ENCODE measurements at places on chromosomes 16 and 17. TPM values are rescaled to one million over a fixed set of nuclear protein-coding genes. Genes with fewer than 3 reads are reported as not detected.

The GLOD4 gene
- 120 TPM for total RNA-seq

- DNase-seq: no peak
Observed at GRCh38 chr16:21994856-21995465, 6.0 kb downstream of the PDZD9 start.

The MEFV gene
- not detected for total RNA-seq

- no peak for DNase-seq
Observed at GRCh38 chr17:64318068-64318467, 55.0 kb upstream of the TEX2 start.

DNA sequence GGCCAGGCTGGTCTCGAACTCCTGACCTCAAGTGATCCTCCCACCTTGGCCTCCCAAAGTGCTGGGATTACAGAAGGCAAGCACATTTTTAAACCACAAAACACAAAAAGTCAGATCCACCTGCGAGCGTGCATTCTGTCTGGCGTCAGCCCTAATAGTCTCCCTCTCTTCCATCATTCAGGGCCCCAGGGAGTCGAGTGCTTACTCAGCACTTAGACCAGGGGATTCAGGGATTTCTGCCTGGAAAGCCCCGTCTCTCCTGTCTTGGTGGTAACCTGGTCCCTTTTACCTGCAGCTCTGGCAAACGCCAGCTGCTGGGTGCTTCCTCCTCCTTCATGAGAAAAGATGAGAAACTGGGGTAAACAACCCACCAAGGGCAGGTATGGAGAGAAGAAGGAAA lies 443.1 kb downstream of the SOX9 start:
- DNase-seq: no peak

DNA sequence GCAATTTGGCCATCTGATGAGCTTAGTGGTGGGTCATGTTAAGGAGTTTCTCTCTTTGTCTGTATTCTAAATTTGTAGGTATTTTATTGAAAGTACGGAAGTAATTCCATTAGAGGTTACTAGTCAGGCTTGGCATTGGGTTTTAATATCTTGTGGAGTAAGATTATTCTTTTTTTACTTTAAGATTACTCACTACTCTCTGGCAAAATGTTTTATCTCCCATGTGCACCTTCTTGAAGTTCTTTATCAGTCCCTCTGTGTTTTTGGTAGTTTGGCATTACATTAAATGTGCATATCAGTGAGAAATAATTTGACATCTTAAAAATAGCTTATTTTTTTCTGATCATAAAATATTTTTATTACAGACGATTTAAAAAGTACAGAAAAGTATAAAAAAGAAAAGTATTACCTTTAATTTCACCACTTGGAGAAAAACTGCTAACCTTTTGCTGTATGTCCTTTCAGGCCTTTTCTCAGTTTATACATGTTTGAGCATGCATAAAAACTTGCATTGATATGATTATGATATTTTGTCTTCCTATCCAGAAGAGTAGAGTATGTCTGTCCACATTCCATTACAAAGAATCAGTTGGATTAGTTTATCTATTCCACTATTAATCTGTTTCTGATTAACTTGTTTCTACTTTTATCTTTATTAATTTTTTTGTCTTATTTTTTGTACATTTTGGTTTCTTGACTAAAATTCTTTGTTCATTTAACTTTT lies 198.3 kb downstream of the SPECC1 start:
- no peak for DNase-seq

GRCh38 chr16:2587891-2588565 lies 50.2 kb downstream of the PDPK1 start:
- DNase-seq: no peak

The RUNDC3A gene
- 2.1 TPM for total RNA-seq

The TNS4 gene
- total RNA-seq: not detected

The KRT33B gene
- not detected for total RNA-seq

DNA sequence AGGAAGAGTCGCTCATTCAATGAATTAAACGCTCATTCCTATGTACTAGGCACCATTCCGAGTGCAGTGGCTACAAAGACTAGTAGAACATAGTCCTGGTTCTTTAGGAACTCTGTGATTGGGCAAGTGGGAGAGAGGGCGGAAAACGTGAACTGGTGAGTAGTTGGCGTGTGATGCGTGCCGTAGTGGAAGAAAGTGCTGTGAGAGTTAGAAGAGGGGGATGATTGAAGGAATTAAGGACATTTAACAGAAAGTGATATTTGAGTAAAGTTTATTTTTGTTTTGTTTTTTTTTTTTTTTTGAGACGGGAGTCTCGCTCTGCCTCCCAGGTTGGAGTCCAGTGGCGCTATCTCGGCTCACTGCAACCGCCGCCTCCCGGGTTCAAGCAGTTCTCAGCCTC lies 7.9 kb upstream of the SLFN14 start:
- DNase-seq: peak; percentile 61

GRCh38 chr17:12789481-12790248 lies at the start of gene ARHGAP44:
Gene ARHGAP44, plus strand, starts transcription at chr17:12789498. Its CDS starts 341 bp downstream, at chr17:12789839.
- DNase-seq: peak; percentile 85

The DPEP3 gene
- total RNA-seq: not detected

GRCh38 chr17:57501016-57501415 lies 244.1 kb downstream of the CCDC182 start:
- no peak for DNase-seq

The ITGB3 gene
- 1.4 TPM for total RNA-seq

- DNase-seq: no peak
Observed at GRCh38 chr17:19363460-19364035, 1.0 kb upstream of the B9D1 start.

The WFIKKN2 gene
- total RNA-seq: 0.50 TPM

DNA sequence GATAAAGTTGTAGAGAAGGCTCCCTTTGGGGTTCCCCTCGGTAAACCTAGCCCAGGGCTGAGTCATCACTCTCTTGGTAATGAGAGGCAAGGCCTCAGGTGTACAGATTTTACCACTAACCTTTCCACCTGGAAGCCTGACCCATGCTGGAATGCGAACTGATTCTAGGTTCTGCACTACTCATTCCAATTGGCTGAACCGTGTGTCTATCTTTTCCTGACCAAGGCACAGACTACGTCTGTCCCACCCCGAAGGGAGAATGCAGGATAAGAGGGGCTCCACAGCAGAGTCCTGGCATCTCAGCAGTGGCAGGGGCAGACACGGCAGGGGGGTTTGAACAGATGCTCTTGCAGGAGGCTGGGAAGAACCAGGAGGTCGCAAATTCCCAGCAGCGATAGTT lies 65.4 kb upstream of the B4GALNT2 start:
- no peak for DNase-seq

The CAMTA2 gene
- 12.5 TPM for total RNA-seq

DNA sequence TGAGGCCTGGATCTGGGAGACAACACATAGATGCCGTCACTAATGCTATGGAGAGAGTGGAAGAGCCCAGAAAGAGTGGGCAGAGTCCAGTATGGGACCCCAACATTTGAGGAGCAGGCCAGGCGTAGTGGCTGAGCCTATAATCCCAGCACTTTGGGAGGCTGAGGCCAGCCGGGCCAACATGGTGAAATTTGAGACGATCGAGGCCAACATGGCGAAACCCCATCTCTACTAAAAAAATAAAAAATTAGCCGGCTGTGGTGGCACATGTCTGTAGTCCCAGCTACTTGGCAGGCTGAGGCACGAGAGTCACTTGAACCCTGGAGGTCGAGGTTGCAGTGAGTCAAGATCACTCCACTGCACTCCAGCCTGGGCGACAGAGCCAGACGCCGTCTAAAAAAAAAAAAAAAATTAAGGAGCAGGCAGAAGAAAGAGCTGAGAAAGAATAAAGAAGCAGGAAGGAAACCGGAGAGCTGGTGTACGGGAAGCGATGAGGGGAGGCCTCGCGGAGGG lies 6.0 kb upstream of the DNAI2 start:
- DNase-seq: no peak

DNA sequence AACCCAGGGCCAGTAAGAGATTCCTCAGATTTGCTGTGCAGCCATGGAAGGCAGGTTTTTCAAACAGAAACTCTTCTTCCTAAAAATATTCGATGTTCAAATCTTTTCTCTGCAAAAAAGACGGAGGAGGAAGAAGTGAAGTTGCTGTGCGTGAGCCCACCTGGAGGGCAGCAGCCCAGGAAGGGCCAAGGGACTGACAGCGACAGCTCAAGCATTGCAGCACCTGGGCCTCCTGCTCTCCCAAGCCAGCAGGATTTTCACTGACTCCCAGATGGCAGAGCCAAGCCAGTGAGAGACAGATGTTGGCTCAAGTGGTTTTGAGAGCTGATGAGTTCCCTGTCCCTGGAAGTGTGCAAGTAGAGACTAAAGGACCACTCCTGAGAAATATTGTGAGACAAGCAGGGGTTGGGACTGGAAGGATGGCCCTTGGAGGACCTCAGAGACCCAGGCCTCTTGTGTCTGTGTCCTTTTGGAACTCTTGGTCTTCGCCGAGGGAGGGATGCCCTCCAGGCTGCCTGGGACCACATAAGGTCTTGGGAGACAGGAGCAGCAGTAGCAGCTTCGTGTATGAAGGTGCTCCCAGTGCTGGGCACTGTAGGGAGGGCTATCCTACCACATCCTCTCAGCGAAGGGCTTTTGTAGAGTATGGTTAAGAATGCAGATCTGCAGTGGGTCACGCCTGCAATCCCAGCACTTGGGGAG lies 29.3 kb upstream of the TNFRSF13B start:
- DNase-seq: no peak

The ARSG gene
- 1.3 TPM for total RNA-seq

The CNGB1 gene
- total RNA-seq: not detected

The GH2 gene
- not detected for total RNA-seq

The ACBD4 gene
- total RNA-seq: 8.2 TPM

The MT1G gene
- 64.1 TPM for total RNA-seq

GRCh38 chr17:76865174-76865573 lies 3.0 kb upstream of the MGAT5B start:
- no peak for DNase-seq

The C16orf46 gene
- 2.5 TPM for total RNA-seq

GRCh38 chr17:67974185-67974584 lies 22.1 kb downstream of the C17orf58 start:
- no peak for DNase-seq

The ALOX15B gene
- total RNA-seq: 5.7 TPM

The UTP4 gene
- 21.6 TPM for total RNA-seq

GRCh38 chr17:10738521-10739258 lies 8.9 kb upstream of the TMEM220 start:
- DNase-seq: no peak

The ACSM2A gene
- 25.5 TPM for total RNA-seq

GRCh38 chr16:54282202-54282927 lies 4.2 kb downstream of the IRX3 start:
- peak; percentile 78 for DNase-seq

The ADAMTS18 gene
- total RNA-seq: 2.7 TPM

DNA sequence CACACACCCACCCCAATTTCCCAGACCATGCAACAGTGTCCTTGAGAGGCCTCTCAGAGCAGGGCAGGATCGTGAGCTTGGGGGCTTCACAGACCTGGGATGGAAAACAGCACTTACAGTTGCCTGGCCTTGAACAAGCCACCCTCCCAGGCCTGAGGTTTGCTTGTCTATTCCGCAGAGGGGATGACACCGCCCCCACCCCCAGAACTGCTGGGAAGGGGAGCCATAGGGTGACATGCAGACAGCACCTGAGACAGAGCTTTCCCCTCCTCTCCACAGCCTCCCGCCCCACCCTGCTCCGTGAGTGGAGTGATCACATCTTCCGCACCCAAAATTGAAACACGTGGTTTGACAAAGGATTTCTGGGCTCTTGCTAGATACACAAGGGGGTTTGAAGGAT lies 131.5 kb upstream of the TNRC6C start:
- DNase-seq: no peak

- DNase-seq: peak; percentile 9
Observed at GRCh38 chr17:28173801-28174200, 131.3 kb downstream of the NLK start.

DNA sequence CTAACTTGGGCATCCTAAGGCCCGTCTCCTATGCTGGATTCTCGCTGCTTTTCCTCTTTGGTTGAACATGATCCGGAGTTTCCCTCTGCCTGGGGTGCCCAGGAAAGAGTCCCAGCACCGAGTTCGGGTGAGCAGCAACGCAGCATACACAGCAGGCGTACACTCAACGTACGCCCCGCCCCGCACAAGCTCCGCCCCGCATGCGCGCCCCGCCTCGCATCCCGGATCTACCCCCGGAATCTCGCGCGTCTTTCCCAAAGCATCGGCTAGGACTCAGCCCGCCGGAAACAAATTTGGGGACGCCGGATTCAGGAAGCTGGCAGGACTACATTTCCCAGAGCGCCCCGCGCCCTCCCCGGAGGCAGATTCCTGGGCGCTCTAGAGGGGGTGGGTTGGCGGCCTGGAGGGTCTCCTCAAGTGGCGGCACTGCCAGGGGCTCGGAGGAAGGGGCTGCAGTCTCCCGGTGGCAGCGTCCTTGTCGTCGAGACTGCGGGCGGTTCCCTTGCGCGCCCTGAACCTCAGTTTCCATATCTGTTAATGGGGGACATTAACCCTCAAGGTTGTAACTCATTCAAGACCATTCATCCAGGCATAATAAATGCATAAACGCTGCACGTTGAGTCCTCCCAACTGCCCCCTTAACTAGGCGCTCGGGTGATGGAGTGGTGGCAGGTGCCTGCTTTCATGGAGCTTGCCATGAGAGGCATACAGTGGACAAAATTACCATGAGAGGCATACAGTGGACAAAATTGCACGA lies 1.8 kb upstream of the ZNF500 start:
- peak; percentile 97 for DNase-seq

DNA sequence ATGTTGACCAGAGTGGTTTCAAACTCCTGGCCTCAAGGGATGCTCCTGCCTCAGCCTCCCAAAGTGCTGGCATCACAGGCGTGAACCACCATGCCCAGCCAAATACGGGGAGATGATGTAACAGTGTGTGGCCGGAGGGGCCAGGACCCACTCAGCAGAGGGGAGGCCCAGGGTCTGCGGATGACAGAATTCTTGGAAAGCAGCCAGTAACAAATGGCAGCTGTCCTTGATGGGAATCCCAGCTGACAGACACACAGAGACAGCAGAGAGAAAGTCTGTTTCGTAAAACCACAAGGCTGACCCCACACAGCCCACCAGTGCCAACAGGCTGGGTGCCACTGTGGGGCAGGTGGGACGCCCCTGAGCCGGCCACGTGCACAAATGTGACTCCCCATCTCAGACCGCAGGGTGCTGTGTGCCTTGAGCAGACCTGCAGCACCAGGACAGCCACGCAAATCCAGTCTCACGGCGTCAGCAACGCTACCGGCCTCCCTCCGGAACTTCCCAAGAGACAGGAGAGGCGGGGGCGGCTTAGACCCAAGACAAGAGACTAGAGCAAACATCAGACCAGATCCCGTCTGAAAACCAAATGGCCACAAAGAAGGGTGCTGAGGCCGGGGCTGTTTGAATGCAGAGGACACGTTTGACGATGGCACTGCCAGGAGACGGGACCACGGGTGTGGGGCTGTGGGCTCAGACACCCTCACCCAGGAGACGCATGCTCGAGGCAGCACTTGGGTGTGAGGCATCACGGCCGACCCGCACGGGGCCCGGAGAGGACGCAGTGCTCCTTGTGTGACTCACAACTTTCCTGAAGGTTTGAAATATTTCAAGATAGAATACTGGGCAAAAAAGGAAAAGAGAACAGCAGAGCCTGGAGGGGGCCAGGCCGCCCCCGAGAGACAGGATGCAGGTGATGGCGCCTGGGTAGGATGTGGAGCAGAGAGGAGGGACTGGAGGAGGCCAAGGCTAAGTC lies 24.6 kb downstream of the CTU2 start:
- DNase-seq: no peak

All from hepatocyte (in vitro differentiated cells).